ENCODE measurements at places on chromosomes 2 and 18.

GRCh38 chr2:119111115-119111975, 47.2 kb downstream of the C1QL2 start:
- DNase-seq, result peak; percentile 5

DNA sequence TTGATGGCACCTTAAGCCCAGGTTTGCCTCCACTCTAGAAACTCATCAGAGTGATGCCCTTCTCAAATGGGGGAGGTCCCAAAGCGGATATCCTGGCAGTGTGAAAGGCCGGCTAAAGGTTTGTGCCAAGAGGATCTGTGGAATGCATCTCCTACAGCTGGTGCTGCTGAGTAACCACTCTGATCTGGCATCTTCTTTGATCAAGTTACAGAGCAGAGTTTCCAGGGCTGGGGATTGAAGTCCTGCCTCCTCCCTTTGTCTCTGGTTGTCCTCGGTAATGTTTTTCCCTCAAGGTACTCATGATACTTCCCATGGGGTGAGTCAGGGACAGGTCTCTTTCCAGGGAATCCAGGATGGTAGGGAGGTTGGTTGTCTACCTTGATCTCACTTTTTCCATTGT, 24.6 kb downstream of the PRKRA start:
- DNase-seq, result no peak

- no peak for DNase-seq
Observed at GRCh38 chr2:119025762-119026351, 83.9 kb downstream of the MARCO start.

DNA sequence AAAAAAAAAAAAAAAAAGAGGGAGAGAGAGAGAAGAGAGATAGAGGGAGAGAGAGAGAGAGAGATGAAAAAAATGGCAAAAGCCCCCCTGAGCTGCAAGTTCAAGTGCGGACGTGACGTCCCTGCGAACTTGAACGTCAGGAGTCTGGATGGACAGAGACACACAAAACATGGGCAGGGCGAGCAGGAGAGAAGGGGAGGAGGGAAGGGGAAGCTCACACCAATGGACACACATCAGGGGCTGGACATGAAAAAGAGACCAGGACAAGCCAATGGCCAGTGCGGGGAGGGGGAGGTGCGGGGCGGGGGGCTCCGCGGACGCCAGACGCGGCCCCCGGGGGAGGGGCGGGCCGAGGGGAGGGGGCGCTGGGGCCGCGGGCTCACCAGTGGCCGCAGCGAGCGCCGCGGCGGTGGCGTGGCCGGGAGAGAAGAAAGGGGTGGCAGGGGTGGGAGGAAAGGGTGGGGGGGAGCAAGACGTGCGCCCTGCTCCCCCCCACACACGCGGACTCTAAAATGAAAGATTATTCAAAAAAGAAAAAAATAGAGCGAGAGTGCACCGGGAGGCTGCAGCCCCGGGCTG, at the start of gene BCL11A:
TSS of gene BCL11A (minus strand) at position 160 of the 579 bp plus-strand sequence. CDS start 384 bp downstream, outside the sequence.
- peak; percentile 85 for DNase-seq

DNA sequence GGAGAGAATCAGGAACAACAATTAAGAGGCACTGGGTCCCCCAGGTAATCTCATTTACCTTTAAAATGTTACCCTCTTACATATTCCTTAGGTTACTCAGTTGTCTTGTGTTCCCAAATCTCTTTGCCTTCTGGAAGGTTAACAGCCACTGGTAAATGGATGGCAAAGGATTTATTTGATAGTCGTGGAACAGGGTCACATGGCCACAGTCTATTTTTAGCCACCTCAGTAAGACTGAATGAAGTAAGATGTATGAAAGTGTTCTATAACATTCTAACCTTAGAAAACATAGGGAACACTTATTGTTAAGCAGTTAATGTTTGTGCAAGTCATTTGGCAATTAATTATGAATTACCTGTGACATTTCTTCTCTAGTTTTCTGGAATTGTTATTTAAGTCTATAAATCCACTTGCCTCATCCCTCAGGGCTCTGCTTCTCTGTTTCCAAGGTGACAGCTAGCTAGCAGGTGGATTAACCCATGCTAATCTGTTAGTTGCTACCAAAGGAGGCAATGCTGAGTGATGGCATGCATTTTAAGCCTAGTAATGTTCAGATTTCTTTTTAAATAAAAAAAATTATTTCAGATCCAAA, 211.0 kb downstream of the PIK3C3 start:
- DNase-seq, result no peak

DNA sequence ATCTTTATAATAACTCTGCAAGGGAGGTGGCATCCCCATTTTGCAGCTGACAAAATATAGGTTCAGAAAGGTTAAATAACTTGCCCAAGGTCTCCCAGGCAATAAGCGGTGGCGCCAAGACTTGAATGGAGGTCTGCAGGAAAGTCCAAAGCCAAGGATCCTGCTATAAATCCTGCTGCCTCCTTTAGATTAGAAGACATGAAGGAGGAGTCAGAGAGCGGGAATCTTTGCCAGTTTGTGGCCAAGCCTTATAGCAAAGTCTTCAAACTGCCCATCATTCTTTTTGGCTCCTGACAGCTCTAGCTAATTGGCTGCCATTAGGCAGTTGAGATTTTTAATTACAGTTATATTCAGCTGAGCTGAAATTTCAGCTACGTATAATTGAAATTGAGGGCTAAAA, 114.3 kb downstream of the C1D start:
- no peak for DNase-seq

- DNase-seq, result peak; percentile 49
Observed at GRCh38 chr2:226325526-226325925, 474.1 kb downstream of the IRS1 start.

DNA sequence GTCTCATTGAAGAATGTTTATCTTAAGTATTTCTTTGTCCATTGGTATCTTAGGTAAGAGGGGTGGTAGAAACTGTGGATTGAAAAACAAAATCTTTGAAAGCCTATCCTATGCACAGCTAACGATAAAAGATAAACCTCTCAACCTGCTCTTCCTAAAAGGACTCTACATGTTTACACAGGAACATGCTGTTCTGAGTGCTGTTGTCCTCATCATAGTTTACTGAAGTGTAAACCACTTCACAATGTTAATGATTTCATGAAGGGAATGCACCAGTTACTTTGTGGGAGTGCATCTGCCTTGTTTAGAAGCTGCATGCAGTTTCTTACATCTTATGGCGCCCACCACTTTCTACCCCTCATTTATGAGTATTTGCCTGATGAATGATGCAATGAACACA, 1.2 kb downstream of the ACMSD start:
- DNase-seq, result no peak

All from suppressor macrophage treated with lipopolysaccharide for 4 hours (primary cell).